ENCODE measurements at places on chromosomes 16 and 17. TPM values are rescaled to one million over a fixed set of nuclear protein-coding genes. Genes with fewer than 3 reads are reported as not detected.
A peak's percentile ranks its signal among the peaks of the same experiment; 100 is the strongest.

- H3K27ac ChIP-seq: no peak overlapping the region
- no peaks in the 10 kb centered on the region for H3K36me3 ChIP-seq
- no peaks in the 10 kb centered on the region for H3K4me1 ChIP-seq
- no peak for DNase-seq
Observed at GRCh38 chr17:77726549-77727006, 231.9 kb upstream of the TNRC6C start.

DNA sequence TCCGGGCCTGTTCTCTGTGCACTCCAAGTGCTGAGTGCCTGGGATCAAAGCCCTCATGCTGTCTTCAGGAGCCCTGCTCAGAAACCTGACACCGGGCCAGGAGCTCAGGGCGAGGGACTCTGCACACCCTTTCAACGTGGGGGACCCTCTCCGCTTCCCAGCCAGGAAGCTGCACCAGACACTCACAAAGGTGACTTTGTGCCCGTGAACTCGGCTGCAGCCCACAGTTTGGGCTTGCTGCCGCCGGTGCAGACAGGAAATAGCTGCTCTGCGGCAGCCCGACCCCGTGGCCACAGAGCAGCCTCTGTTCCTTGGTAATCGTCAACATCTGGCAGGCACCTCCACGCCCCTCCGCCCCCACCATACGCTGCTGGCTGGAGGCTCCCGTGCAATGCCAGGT lies 93.4 kb upstream of the METRNL start:
- H3K27ac ChIP-seq: peak overlapping the region; percentile 85
- H3K36me3 ChIP-seq: peaks cover 11% of the 10 kb centered on the region
- peaks cover 8% of the 10 kb centered on the region for H3K4me1 ChIP-seq
- no peak overlapping the region for H3K4me3 ChIP-seq
- DNase-seq: no peak

GRCh38 chr17:75588596-75589011 lies 1.0 kb downstream of the MYO15B start:
- H3K4me1 ChIP-seq: peaks cover 5% of the 10 kb centered on the region
- DNase-seq: no peak
- no peak overlapping the region for H3K27ac ChIP-seq
- H3K27me3 ChIP-seq: no peaks in the 10 kb centered on the region

The CCDC144A gene
- total RNA-seq: 1.2 TPM

The CHP2 gene
- not detected for total RNA-seq

Measured in progenitor cell of endocrine pancreas (in vitro differentiated cells).